HFFc6 (cell line): ENCODE measurements at places on chromosomes 1 and 21. TPM values are rescaled to one million over a fixed set of nuclear protein-coding genes. Genes with fewer than 3 reads are reported as not detected.
A peak's percentile ranks its signal among the peaks of the same experiment; 100 is the strongest.

The OR2L2 gene
- not detected in 2 replicates for total RNA-seq

The TEX38 gene
- total RNA-seq, result not detected in 2 replicates

The E2F2 gene
- 0.70 and 2.1 TPM in 2 replicates for total RNA-seq

The ADORA3 gene
- total RNA-seq, result not detected in 3 replicates

GRCh38 chr1:1858382-1859086 is 32.4 kb downstream of the GNB1 start:
- peaks cover 71% of the 10 kb centered on the region for H3K4me1 ChIP-seq
- DNase-seq, result peak; percentile 93
- H3K4me3 ChIP-seq, result peak overlapping the region; percentile 86
- H3K27me3 ChIP-seq, result peaks cover 2% of the 10 kb centered on the region
- peak overlapping the region; percentile 92 for H3K27ac ChIP-seq

GRCh38 chr1:38541223-38541622 is 318.3 kb downstream of the RRAGC start:
- no peak overlapping the region for H3K4me3 ChIP-seq
- no peak overlapping the region for H3K27ac ChIP-seq
- no peaks in the 10 kb centered on the region for H3K4me1 ChIP-seq
- no peaks in the 10 kb centered on the region for H3K27me3 ChIP-seq
- no peaks in the 10 kb centered on the region for H3K36me3 ChIP-seq
- no peak for DNase-seq

GRCh38 chr1:26049531-26050247 is 3.8 kb upstream of the SLC30A2 start:
- peaks cover 68% of the 10 kb centered on the region for H3K27me3 ChIP-seq
- no peaks in the 10 kb centered on the region for H3K36me3 ChIP-seq
- H3K4me1 ChIP-seq, result no peaks in the 10 kb centered on the region
- no peak overlapping the region for H3K27ac ChIP-seq

DNA sequence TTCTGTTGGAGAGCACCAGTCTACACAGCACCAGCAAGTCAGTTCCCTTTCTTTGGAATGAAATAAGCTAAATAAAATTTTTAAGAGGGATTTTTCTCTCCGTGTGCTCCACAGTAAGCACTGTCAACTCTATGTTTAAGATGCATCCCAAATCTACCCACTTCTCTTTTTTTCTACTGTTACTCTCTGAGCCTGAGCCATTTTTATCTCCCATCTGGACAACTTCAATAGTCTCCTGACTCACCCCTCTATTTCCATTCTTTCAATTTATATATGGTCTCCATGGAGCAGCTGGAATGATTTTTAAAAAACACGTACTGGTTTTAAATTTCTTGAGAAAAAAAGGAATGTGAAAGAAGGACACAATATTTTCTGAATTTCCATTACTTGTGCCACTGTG is 24.7 kb upstream of the CCT8 start:
- no peaks in the 10 kb centered on the region for H3K27me3 ChIP-seq
- H3K4me1 ChIP-seq, result peaks cover 33% of the 10 kb centered on the region
- DNase-seq, result no peak
- no peak overlapping the region for H3K27ac ChIP-seq
- no peaks in the 10 kb centered on the region for H3K36me3 ChIP-seq

DNA sequence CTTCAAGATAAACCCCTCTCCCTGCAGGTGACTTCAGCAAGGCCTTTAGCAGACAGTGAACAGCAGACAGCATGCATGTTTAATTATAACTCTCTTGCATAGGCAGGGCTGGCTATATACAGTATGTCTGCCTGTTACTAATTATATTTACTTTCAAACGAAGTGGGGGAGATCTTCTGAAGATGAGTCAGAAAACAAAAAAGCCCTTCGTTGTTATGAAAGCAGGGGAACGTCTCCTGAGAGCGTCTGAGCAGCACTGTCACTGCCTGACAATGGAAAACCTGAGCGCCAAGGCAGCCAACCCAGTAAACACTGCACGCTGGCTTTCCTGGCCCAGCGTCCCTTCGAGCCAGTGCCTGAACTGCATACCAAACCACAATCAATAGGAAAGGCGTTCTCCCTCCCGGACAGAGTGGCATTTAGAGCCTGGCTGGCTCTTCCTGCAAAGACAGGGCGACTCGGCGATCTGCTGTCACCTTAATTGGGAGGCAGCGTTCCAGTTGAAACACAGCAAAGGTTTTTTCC is 54.1 kb downstream of the TOMM20 start:
- H3K4me3 ChIP-seq, result peak overlapping the region; percentile 88
- H3K36me3 ChIP-seq, result no peaks in the 10 kb centered on the region
- H3K27ac ChIP-seq, result peak overlapping the region; percentile 99
- H3K4me1 ChIP-seq, result peaks cover 40% of the 10 kb centered on the region

DNA sequence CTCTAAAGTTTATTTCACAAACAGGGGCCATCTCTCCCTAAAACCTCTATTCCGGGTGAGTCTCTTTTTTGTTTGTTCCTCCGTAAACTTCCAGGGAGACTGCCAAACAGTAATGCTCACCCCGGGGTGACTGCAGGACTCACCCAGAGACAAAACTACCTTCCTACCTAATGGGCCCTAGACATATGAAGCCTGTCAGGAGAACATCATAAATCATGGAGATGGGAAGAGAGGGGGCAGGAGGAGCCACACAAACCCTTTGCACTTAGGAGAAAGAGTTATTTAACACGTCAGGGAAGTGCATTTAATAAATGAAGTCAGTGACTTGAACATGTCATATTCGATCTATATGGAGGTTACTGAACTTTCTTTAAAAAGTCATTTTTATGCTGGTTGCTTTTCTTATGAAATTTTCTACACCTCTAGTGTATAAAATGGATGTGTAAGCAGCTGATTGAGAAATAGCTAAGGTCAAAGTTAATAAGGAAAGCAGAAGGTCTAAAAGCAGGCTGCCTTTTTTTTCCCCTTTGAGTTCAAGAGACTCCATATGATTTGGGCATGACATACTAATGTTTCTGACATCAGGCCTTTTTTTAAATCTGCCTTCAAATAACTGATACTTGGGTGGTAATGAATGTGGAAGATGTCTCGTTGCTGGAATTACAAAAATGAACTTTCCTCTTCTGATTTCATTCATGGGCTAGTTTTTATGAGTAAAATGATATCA is 286.9 kb upstream of the USP25 start:
- H3K27me3 ChIP-seq, result no peaks in the 10 kb centered on the region
- H3K36me3 ChIP-seq, result no peaks in the 10 kb centered on the region
- DNase-seq, result no peak
- H3K27ac ChIP-seq, result no peak overlapping the region
